ENCODE measurements at places on chromosomes 12 and 14.

DNA sequence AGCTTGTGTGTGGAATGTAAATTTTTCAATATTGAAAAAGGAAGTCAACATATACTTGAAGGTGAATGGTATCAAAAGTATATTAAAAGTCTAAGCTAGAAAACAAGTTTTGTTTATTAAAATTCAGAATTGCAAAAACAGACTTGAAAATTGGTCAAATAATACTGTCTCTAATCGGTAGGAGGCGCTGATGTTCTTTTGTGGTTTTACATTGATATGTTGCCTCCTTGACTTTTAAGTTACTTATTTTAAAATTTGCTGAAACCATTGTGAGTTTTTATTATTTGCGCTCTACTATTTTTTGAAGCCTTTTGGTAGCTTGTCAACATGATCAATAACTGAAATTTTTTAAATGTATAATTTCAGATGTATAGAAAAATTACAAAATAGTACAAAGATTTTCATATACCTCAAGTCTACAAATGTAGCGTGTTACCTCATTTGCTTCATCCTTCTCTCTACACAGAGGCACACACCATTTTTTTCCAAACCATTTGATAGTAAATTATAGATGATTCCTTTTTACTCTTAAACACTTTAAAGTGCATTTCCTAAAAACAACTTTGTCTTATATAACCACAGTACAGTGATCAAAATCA, 6.9 kb downstream of the RTRAF start:
- peak; percentile 83 for DNase-seq

GRCh38 chr12:16307856-16308475, 30.5 kb upstream of the SLC15A5 start:
- no peak for DNase-seq

DNA sequence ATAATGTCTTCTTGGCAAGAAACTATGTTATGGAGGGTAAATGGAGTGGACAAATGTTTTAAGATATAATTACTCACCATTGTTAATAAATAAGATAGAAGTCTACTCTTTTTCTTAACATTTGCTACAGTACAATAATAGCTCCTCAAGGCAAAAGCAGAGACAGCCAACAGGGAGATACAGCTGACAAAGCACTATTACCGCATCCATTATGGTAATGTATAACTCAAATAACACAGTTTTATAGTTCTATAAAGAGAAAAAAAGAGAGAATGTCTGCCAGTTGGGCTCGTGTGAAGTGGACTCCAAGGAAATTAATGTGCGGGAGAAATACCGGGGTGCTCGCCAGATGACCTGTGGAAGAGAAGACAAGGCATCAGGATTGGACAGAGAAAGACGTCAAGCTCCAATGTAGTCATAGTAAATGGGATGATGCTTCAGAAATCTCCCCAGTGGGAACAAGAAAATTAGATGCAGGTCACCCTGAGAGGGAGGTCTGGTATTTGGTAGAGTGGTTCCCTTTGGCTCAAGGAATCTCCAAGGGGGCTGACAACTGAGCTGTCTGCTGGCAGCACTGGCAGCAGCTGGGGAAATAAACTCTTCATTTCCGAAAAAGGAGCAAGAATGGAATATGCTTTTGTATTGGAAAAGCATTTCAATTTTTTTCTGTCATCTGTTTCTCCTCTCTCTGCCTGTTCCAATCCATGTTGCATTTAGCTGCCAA, 343.9 kb downstream of the LRFN5 start:
- no peak for DNase-seq

GRCh38 chr12:17062267-17063036, 456.5 kb upstream of the LMO3 start:
- no peak for DNase-seq

- peak; percentile 28 for DNase-seq
These were observed 26.9 kb downstream of the DAAM1 start for GRCh38 chr14:59215322-59215721.

DNA sequence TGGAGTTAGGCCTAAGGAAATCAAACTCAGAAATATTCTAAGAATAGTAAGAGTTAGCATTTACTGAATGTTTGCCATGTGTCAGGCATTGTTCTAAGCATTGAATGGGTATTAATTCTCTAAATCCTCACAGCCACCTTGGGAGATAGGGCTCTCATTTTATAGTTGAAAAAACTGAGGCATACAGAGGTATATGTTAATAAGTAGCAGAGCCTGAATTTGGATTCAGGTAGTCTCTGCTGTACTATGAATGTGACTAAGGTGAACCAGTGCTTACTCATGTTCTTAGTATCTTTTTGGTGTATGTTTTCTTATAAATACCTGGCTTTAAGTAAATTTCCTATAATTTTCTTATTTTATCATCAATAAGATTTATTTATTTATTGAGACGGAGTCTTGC, 8.1 kb downstream of the ARF6 start:
- no peak for DNase-seq

Data from choroid plexus epithelial cell (primary cell).